NCI-H82 (cell line): ENCODE measurements at places on chromosomes 7 and 10.

GRCh38 chr7:47622946-47623640 lies 41.2 kb upstream of the TNS3 start:
- no peak for DNase-seq

- DNase-seq, result no peak
Measured at GRCh38 chr10:127997937-127998336, 91.0 kb downstream of the PTPRE start.

GRCh38 chr7:47638679-47639315 lies 56.9 kb upstream of the TNS3 start:
- no peak for DNase-seq

GRCh38 chr7:4699841-4700240 lies 17.7 kb downstream of the FOXK1 start:
- no peak for DNase-seq

DNA sequence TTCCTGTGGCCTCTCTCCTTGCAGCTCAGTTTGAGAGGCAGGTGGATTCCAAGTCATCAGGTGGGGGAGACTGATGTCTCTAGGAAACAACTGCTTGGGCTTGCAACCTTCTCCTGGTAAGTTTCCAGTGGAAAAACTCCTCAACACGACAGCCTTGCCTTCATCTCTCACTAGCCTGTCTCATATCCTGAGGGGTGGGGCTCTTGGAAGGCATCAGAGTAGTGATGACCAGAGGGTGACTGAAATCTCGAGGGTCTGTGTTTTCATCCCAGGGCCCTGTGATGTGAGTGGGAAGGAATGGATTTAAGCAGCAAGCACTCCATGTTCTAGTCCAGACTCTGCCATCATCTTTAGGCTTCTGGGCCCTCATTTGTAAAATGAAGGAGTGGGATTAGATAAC lies 107.0 kb downstream of the NRP1 start:
- no peak for DNase-seq

- no peak for DNase-seq
Measured at GRCh38 chr10:32629910-32630309, 184.0 kb downstream of the CCDC7 start.

- DNase-seq, result no peak
Measured at GRCh38 chr7:96305915-96306314, 16.0 kb downstream of the SLC25A13 start.

DNA sequence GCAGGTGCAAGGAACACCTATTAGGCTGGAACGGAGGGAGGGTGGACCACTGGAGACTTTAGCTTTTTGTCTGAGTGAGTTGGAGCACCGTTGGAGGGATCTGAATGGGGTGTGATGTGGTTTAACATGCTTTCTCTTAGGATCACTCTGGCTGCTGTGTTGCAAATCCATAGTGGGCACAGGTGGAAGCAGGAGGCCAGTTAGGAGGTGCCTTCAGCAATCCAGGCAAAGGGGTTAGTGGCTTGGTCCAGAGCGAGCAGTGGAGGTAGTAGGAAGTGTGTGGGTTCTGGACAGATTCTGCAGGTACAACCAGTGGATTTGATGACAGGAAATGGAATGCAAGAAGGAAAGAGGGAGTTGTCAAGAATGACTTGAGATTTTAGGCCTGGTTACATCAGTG lies 95.0 kb downstream of the MMRN2 start:
- no peak for DNase-seq

DNA sequence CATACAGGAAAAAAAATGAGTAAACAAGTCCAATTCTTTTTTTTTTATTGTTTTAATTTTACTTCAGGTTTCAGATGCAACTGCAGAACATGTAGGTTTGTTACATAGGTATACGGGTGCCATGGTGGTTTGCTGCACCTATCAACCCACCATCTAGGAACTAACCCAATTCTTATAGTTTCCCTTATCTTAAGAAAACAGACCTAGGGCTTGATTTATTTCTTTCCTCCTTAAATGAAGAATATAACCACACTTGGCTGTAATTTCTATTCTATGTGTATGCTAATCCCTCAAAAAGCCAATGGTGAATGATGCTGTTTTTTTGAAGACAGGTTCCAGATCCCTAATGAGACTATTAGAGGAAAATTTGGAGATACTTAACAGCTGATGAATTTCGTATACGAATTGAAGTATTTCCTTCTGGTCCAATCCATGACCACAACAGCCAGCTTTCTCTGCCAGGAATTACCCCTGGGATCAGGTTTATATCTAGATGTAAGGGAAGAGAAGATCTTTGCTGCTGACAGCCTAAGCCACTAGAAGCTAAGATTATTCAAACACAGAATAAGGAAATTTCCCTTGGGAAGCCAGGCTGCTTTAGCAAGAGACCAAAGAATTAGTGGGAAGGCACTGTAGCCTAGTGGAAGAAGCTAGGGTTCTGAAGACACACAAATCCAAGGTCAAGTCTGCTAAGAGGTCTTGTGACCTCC lies 115.8 kb downstream of the INHBA start:
- no peak for DNase-seq

- DNase-seq, result no peak
Measured at GRCh38 chr10:76305930-76306615, 874.6 kb downstream of the LRMDA start.
